ENCODE measurements at places on chromosomes 6 and 20.
A peak's percentile ranks its signal among the peaks of the same experiment; 100 is the strongest.

- DNase-seq = no peak
Measured at GRCh38 chr6:163419413-163420288, 5.1 kb downstream of the QKI start.

DNA sequence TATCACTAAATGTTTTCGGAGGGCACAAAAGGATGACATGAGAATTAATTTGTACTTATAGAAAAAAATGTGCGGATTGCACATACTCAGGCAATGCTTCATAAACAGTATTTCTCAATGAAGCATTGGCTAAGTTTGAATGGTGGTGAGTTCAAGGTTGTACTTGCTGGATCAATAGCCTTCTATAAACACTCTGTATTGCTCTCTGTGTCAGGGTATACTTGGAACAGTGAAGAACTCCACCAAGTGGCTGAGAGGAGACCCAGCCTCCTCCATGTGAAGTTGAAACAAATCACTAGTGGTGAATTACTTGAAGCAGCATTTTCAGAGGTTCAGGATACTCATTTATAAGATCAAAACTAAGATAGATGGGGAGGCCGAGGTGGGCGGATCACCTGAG, 360.6 kb downstream of the RIMS1 start:
- peak; percentile 7 for DNase-seq

DNA sequence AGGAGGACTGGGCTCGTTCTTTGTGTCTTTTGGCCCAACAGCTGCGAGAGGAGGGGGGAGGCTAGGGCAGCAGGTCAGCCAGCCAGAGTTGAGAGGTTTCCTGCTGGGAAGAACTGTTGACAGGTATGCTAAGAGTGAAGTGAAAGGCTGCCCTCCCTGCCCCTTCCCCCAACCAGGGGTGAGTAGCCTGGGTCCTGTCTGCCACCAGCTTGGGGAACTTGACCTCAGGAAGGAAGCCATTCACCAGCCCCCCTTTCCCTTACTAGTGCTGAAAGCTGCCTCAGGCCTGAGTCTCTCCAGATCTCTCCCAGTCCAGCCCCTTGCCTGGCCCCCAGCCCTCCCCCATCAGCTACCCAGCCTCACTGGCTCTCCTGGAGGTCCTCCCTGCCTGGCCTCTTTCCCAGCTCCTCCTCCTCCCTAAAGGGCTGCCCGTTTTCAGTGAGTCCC, 20.7 kb upstream of the ZNF76 start:
- no peak for DNase-seq

DNA sequence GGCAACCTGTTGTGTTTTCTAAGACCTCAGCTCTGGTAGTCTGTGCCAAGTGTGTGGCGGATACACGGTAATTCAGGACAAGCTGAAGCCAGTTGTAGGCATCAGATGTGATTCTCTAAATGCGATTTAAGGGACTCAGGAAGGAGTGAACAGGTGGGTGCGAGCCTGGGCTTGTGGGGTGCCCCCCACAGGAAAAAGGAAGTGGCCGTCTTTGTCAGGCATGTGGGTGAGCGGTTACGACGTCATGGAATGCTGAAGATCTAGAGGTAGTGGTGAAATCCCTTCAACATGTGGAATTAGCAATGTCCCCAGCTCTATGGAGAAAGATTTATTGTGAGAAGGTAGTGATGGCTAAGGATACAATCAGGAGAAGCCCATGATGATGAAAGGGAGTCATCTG, 95.1 kb upstream of the EXOC2 start:
- peak; percentile 34 for DNase-seq

DNA sequence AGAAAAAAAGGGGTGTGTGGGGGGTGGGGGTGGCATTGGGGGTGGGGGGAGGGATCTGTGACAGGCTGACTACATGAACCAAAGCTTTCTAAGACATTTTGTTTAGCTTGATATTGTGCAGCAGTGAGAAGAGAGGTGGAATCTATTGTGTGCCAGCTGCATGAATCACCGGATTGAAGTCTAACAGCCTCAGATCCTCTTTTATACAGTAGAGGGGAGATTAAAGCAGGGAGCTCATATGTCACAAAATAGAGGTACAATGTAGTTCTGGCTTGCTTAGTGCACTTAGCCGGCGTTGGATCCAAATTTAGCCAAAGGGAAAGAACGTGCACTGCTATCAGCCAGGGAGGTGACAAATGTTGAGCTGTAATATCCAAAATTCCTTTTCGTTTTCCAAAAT, 404.2 kb upstream of the CITED2 start:
- no peak for DNase-seq

DNA sequence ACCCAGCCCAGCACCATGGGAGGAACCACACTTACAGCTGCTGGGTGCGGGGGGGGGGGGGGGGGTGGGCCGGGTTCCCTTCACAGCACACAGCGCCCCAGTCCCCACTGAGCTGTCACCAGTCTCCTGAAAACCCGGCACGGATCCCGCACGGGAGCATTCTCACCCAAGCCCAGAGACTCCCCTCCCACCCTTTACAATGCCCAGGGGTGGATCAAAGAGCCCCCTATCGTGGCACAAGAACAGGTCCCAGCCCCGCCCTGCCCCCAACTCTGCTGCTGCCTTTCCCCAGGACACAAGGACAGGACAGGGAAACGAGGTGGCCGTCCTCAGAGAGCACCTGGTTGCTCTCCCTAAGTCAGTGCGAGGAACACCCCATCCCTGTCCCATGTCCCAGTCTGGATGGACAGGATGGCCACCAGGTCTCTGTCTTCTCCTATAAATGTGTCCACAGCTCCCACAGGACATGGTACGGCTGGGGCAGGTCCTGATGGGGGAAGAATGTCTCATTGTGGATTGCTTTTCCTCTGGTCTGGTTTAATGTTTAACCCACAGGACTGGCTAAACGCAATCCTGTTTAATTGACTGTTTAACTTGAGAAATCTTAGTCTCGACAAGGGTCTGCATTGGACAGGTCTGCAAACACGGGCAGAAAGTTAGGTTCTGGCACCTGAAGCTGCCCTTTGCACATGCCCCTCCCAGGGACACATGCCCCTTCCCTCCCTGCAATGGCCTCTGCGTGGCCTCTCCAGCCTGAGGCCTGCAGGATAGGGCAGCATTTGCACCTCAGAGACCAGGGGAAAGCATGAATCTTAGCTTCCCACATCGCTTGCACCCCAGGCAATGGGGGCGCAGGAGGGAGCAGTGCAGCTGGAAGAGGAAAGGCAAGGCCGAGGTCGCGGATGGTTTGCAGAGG, 45.3 kb downstream of the DACT2 start:
- DNase-seq = no peak

GRCh38 chr6:6829872-6830685, 241.6 kb downstream of the LY86 start:
- DNase-seq = no peak

DNA sequence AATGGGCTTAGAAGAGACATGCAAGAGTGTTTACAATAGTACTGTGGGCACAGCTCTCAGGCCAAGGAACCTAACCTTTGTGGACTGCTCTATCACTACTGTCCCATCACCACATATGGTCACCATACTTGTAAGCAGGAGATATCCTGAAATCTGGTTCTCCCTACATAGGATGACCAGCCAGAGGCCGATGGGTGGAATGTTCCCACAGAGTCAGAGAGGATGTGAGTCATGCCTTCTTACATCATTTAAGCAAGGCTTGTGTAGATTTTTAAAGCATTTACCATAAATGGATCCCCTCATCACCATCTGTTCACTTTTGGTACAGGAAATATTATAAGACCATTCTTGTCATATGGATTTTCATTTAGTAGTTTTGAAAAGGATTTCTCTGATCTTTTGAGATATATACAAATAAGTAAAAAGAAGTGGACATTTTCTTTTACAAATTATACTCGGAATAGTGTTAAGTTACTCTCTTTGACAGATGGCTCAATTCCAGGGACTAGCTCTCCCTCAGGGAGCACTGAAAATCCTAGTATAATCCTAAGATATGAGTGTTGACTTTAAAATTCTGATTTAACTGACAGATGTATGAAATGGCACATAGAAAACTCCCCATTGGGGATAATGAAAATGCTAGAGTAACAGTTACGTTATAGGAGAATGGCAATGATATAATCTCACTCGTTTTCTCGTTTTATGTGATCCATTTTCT, 6.6 kb downstream of the HTR1B start:
- peak; percentile 32 for DNase-seq

DNA sequence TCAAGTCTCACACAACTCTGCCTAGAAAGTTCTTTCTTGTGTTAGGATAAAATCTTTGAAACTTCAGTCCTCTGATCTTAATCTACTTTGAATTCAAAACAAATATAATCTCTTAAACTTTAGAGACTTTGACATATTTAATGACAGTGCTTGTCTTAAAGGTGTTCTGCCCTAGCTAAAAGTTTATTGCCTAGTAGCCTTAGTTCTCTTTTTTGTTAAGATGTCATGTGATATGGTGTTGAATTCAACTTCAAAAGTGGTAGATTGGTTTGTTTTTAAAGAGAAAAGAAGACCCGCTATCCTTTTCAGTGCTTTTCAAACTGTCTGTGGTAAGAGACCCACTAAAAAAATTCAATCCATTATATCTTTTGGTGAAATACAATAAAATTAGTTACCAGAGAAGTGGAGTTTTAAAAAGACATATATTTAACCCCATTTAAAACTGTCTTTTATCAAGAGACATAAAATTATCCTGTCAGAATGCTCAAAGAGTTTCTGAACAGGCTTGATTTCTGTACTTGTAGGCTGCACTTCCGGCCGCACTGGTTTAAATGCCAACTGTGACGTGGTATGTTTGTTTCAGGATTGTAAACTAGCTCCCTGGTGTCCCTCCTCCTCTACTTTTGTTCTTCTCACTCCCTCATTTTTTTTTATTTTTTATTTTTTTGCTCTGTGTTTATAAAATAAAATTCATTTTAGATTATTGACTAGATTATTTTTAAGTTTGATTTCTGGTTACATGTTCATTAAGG, 76.5 kb downstream of the QKI start:
- no peak for DNase-seq

DNA sequence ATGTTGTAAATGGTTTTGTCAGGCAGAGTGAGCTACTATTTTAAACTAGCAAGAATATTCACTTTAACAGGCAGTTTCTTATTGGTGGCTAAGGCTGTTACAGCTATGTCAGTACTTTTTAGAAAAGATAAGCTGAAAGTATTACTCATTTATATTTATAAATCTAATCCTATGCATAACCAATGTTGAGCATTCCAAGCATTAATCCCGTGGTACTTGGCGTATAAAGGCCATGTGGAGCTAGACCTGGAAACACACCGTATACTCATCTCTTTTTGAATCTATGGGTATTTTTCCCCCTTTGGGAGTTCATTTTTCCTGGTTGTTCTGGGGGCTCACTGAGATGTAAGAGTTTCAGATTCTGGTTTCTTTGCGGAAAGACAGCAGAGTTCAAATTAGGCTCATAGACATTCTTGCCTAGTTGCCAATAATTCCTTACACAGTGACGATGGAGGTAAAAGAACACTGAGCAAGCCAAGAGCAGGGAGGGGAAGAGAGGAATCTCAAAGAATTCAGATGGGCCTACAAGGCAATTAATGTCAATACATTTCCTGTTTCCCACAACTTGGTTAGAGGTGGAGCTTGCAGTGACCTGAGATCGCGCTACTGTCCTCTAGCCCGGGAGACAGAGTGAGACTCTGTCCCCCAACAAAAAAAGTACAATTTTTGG, 211.5 kb downstream of the SOX4 start:
- DNase-seq = no peak

DNA sequence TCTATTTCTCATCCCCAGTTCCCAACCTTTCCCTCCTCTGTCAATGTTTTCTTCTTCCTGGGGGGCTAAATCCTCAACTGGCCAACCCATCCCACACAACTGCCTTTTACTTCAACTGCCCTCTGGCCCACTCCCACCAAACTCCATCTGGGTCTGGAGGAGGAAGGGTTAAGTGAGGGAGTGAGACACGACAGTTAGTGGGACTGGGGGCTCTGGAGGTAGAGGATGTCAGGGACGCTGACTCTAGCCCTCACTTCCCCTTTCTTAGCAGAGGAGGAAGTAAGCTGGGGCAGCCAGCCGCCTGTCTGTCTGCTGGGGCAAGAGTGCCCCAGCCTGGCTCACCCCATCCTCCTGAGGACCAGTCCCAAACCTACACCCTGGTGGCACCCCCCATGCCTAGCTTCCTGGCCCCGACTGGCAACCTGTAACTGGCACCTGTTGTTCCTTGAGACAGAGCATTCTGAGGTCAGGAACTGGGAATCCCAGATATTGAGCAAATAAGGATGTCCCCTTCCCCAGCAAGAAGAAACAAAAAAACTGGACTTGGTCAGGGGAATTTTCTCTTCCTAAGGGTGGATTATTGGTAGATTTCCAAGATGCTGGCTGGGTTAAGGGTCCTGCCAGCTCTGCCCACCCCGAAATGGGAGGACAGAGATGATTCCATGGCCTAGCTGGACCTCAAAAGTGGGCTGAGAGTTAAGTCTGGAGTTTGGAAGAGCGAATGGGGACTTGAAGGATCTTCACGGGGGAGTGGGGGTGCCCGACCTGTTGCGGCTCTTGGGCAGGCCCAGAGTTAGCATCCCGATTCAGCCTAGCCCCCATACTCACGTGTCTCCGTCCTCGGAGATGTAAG, 971 bp downstream of the NFKBIE start:
- DNase-seq = peak; percentile 95

DNA sequence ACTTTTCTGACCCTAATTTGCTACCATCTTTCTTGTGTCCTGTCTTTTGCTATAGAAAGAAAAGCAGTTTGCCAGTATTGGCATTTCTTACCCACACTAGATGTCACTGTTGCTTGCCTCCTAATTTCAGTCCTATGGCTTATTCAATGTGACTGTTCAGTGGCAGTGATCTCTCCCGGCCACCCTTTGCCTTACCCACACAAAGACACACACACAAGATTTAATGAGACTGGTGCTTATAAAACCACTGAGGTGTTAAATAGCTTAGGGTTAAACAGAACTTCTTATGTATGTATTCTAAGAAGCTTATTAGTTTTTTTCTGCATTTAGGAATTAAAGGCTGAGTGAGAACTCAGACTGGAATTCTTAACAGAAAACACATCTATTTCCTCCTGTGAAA, 233.6 kb upstream of the ASCC3 start:
- DNase-seq = peak; percentile 50

GRCh38 chr6:166244353-166245045, 63.7 kb downstream of the PRR18 start:
- DNase-seq = peak; percentile 40

DNA sequence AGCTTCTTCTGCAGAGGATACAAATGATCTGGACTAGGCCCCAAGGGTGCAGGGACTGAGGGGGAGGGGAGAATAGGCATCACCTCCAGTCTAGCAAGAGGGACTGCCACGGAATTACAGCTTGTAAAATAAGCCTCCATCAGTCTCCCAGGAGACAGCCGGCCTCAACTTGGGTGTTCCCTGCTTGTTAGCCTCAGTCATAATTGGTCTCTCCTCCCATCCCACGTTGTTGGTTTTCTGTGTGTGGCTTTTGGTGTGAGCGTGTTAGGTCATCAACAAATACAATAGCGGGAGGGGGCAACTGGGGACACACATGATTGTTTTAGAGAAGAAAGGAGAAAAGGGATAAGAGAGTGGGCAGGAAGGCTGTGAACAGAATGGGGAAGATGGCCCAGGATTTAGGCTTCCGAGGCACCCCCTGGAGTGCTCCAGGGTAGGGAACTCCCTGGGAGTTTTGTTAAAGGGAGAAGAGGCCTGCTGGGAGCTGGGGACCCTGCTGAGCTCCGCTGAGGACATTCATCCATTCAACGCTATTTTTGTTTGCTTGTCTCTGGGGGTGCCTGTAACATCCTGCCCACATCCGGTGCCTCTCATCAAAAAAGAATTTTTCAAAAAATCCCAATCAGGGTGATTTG, 9.2 kb downstream of the FOXA2 start:
- peak; percentile 32 for DNase-seq

GRCh38 chr6:69907981-69908498, 41.7 kb downstream of the COL19A1 start:
- no peak for DNase-seq

Measured in NB4 (cell line).